ENCODE measurements at places on chromosomes 2 and 18. TPM values are rescaled to one million over a fixed set of nuclear protein-coding genes. Genes with fewer than 3 reads are reported as not detected.

GRCh38 chr2:119645173-119645855, 33.7 kb upstream of the TMEM177 start:
- DNase-seq = no peak

DNA sequence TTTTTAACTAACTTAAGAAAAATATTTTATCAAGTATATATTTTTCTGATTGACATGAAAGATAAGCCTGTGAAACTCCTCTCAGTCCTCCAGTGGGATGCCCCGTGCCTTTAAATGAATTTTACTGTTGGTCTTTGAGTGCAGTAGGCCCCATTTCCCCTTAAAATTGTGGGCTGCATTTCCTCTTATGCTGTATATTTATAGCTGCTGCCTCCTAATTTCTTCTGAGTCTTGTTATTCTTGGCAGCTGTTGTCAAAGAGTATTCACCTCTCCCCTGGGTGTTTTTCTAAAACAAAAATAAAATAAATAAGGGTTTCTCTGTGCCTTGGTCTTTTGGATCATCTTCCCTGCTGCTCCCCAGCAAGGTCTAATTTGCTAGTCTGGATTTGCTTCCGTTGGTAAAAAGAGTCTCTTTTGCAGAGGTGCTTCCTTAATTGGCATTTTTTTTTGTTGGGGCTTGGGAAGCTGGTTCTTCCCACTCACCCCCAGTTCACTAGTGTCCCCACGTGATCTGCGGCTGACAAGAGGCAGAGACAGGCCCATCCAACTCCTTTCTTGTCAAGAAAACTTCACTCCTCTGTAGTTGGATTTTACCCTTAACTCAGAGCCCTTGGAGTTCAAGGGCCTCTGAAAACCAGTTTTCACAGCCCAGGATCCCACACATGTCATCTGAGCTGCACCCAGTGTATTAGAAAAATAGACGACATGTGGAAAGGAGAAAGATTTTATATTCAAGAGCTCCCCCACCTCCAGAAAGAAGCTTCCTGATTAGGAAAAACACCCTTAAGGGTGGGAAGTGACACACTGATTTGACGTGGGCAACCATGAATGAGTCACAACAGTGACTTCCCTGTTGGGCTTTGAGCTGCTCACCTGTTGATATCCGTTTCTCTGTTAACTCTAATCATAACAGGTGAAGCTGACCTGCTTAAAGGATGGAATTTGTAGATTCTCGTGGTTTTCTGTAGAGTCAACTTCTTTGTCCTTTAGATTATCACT, 431.5 kb downstream of the DCDC2C start:
- no peak for DNase-seq

GRCh38 chr18:78165525-78165924, 814.1 kb upstream of the SALL3 start:
- no peak for DNase-seq

DNA sequence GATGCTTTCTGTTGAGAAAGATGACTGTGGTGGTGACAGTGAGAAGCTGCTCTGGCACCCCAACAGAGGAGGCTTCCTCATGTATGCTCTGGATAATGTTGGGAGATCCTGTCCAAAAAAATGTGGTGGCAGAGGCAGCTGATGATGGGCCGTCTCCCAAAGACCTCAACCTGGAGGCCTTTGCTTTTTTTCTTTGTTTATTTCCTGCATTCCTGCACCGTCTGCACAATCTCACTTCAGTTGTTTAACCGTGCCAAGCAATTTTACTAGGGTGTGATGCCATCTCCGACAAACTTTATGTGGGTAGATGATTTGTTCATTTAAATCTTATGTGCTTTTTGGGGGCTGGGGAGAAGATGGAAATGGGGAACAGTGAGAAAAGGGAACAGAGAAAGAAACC, 62.2 kb upstream of the IGFBP5 start:
- no peak for DNase-seq

- no peak for DNase-seq
Observed at GRCh38 chr18:845152-845819, 33.2 kb upstream of the YES1 start.

The IL1F10 gene
- not detected for total RNA-seq

The RTP5 gene
- total RNA-seq = not detected

- DNase-seq = no peak
Observed at GRCh38 chr2:186276909-186277308, 209.2 kb upstream of the ZC3H15 start.

- no peak for DNase-seq
Observed at GRCh38 chr2:46120792-46121555, 176.2 kb upstream of the EPAS1 start.

DNA sequence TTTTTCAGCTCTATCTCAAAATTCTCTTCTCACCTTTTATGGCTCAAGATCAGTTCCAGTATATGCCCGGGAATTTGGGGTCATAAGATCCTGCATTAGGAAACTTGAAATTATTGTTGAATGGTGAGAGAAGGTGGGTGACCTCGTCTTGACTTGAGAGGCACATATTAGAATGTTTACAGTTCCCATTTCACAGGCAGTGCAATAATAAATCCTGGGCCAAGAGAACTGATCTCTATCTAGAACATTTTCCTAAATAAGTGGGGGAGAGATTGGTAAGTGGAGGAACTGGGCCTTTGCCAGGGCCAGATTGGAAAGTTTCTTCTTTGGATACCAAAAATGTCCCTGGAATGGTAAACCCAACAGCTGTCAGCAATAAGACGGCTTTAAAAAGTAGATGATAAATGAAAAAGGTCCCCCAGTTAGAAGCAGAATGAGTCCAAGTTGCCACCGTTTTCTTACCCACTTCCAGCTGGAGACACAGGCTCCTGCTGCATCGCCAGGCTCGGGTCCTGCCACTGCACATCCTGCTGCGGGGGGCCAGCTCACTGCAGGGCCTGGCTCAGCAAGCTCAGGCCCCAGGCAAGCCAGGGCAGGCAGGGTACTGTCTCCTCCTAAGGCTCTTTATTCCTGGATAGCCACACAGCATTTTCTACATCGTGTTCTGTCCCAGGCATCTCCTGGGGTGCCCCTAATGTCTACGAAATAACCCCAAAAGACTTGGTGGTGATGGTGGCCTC, 126.4 kb upstream of the EPAS1 start:
- DNase-seq = no peak

DNA sequence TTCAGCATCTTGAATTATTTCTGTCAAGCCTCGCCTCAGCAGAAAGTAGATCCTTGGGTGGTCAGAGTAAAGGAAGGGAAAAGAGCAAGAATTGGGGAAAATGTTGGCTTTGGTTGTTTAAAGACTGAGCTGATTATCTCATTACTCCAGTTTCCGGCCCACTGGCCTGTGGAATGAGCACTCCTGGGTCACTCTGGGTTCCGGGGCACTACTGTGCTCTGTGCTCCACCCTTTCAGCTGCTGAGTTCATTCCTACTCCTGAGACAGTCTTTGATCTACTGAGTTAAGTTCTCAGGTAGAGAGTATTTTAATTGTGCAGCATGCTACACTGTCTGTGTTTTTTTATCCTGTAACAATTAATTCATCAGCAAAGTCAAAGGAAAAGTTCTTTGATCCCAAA, 427.7 kb downstream of the CDH2 start:
- no peak for DNase-seq

DNA sequence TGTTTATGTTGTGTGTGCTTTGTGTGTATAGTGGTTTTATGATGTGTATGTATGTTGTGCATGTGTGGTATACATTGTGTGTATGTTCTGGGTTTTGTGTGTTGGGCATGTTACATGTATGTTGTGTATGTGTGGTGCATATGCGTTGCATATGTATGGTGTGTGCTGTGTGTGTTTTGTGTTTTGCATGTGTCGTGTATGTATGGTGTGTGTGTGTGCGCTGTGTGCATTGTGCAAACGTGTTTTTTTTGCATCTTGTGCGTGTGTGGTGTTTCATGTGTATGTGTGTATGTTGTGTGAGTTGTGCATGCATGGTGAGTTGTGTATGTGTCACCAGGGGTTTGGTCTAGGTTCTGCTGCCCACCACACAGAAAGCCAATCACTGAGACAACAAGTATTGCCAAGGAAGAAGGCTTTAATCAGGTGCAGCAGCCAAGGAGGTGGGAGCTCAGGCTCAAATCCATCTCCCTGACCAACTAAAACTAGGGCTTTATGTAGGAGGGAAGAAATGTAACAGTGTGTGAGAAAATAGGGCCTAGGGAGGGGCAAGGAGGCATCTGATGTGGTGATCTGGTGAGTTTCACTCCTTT, 115.7 kb downstream of the FAM168B start:
- no peak for DNase-seq

The IMPA2 gene
- 28.9 TPM for total RNA-seq

DNA sequence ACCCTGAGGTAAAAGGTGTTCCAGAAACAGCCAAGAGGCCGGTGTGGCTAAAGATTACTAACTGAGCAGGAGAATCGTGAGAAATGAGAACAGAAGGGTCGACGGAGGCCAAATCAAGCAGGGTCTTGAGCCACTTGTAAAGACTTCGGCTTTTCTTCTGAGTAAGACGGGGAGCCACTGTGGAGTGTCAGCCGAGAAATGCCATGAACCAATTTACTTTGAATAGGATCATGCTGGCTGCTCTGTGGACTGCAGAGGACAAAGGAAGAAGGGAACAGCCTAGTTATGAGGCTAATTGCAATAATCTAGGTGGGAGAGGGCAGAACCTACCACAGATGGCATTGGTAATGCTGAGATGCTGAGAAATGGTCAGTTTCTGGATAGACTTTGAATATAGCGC, 16.8 kb downstream of the VIT start:
- no peak for DNase-seq

- peak; percentile 87 for DNase-seq
Observed at GRCh38 chr2:172095146-172095904, 7.4 kb downstream of the DLX2 start.

The SAG gene
- total RNA-seq = not detected

DNA sequence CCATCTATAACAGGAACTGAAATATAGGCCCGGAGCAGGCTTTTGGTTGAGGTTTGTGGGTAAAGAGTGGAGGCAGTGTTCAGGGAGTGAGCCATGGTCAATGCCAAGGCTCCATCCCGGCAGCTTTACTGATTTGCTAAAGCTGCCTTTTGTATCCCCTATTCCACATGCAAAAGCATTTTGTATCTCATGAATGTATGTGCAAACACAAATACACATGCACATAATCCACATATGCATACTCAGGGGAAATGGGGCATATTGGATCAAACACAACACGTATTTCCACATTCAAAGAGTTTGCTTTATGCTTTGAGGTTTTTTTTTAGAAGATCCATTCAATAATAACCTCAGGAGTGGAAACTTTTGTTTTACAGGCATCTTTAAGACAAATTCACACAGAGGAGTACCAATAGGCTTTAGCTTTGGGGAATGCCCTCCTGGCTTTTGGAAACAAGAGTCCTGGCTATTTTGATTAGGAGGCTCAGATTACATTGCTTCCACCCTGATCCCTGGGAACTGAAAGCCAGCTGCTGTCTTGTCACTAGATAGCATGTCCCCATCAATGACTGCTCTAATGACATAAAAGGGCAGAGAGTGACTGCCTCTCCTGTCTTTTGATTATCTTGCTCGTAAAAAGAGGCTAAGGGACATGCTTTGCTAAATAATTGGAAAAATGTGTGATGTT, 263.2 kb downstream of the EN1 start:
- DNase-seq = no peak

DNA sequence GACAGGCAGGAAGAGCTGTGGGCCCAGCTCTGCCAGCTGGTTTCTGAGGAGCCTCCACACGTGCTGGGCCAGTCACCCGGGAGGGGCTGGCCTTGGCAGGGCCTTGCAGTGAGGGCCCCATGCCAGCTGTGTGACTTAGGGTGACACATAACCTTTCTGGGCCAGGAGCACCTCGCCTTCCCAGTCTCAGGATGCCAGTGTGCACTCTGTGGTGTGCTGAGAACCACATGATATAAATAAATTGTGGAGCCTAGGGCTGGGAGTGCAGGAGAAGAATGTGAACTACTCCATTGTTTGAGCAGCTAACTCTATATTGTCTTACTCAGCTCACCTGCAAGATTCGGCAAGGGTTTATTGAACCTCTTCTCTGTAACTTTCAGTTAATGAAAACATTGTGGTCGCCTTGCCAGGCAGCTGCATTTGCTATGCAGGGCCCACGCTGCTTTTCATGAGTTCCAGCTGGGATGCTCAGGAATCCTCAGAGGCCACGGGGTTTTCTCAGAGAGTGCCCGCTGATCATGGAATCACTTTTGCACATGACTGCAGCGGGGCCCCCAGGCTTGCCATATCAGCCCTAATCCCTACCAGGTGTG, 222.3 kb downstream of the SH3RF3 start:
- DNase-seq = peak; percentile 58

The LAMA1 gene
- total RNA-seq = not detected

GRCh38 chr2:33933203-33933602, 334.1 kb upstream of the FAM98A start:
- DNase-seq = no peak

Measured in activated naive CD4-positive, alpha-beta T cell treated with anti-CD3 and anti-CD28 coated beads for 36 hours (primary cell).